ENCODE measurements at places on chromosomes 11 and 22. TPM values are rescaled to one million over a fixed set of nuclear protein-coding genes. Genes with fewer than 3 reads are reported as not detected.

TKFC gene
- polyA plus RNA-seq, result 7.5 TPM

PRAME gene
- polyA plus RNA-seq, result not detected

ATG13 gene
- 16.8 TPM for polyA plus RNA-seq

LRRC74B gene
- not detected for polyA plus RNA-seq

MEI1 gene
- 0.10 TPM for polyA plus RNA-seq

LRRC10B gene
- polyA plus RNA-seq, result 2.1 TPM

TTC36 gene
- 0.09 TPM for polyA plus RNA-seq

NPAS4 gene
- polyA plus RNA-seq, result 0.05 TPM

OR52H1 gene
- not detected for polyA plus RNA-seq

SNX19 gene
- 66.2 TPM for polyA plus RNA-seq

Data from psoas muscle (tissue), 8 donors.